ENCODE measurements at places on chromosomes 12 and 14.

DNA sequence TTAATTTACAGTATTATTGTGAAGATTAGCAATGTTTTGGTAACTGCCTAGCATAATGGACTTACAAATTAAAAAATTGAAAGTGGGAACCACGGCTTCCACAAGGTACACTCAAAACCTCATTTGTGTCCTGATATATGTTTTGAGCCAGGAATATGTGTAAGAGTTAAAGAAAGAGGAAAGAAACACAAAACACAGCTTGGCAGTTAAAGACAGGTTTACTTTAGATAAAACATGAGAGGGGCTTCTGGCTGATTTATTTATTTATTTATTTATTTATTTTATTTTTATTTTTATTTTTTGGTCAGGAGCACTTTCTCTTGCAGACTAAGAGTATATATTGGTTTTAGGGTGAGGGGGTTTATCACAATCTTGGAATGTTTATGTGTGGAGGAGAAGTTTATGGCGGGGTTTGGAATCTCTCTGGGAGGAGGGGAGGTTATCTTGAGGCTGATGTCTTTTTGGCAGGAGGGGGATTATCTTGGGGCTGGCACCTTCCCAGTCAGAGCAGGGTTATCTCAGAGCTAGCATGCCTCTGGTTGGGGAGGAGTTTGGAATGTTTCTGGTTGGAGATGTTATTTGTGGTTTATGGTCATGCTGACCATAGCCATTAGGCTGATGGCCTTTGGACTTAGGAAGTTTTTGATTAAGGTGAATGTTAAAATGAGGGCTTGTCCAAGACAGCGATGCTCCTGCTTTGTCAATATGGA is 436.7 kb downstream of the DAD1 start:
- no peak for DNase-seq

GRCh38 chr14:94764573-94764972 is 5.3 kb downstream of the GSC start:
- no peak for DNase-seq

GRCh38 chr12:94458877-94459727 is 565 bp downstream of the CEP83 start:
- DNase-seq: no peak

DNA sequence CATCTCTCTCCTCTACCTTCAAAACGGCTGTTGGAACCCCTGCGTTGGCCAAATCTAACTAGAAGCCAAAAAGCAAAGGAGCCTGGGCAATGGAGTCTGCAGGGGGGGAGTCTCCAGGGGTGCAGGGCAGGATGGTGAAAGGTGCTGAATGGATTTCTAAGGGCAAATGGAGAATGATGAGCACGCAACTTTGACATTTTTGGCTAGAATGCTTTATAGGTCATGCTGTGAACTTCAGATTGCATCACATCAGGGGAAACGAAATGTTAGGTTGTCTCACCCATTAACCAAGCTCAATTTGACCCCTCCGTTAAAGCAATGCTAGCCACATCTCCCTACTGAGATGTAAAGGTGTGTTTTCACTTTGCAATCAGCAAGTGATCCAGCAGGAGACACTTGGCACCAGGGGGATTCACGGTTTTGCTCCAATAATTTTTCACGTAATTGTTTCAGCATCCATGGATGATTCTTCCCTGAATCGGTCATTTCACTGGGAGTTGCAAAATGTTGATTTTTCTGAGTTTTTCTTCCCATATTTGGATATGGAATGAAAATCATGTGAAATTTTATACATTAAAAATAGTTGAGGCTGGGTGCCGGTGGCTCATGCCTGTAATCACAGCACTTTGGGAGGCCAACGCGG is 78.0 kb upstream of the MDM1 start:
- DNase-seq: no peak

GRCh38 chr12:62158461-62159360 is 101.5 kb upstream of the USP15 start:
- DNase-seq: no peak

Data from NCI-H446 (cell line).